Ureter (tissue), 1 donor: ENCODE measurements at places on chromosomes 5 and 9. TPM values are rescaled to one million over a fixed set of nuclear protein-coding genes. Genes with fewer than 3 reads are reported as not detected.

DNA sequence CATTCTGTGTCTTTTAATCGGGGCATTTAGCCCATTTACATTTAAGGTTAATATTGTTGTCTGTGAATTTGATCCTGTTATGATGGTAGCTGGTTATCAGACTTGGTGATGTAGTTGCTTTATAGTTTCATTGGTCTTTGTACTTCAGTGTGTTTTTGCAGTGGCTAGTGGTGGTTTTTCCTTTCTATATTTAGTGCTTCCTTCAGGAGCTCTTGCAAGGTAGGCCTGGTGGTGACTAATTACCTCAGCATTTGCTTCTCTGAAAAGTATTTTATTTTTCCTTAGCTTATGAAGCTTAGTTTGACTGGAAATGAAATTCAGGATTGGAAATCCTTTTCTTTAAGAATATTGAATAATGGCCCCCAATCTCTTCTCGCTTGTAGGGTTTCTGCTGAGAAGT is 156.9 kb downstream of the CNTLN start:
- DNase-seq = no peak

- DNase-seq = no peak
Measured at GRCh38 chr5:132663771-132664695, 6.1 kb downstream of the IL13 start.

DNA sequence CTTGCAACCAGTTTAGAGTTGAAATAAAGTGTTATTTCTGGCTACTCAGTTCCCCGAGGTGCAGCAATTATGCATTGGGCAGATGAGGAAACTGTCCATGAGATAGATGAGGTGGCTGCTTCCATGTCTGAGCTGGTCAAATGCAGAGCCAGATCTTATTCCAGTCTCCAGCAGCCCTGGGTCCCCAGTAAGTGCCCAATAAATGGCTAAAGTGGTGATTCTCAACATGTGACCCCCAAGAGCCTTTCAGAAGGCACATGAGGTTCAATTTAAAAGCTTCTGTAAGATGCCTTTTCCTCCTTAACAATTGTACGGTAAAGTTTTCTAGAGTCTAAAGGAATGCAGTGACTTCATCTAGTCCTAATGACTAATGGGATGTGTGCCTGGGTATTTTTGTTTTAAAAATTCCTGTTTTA is 17.5 kb downstream of the ATOX1 start:
- DNase-seq = no peak

GRCh38 chr9:84617411-84618029 is 52.0 kb upstream of the NTRK2 start:
- DNase-seq = no peak

- DNase-seq = no peak
Measured at GRCh38 chr9:211557-211956, 3.1 kb upstream of the DOCK8 start.

DNA sequence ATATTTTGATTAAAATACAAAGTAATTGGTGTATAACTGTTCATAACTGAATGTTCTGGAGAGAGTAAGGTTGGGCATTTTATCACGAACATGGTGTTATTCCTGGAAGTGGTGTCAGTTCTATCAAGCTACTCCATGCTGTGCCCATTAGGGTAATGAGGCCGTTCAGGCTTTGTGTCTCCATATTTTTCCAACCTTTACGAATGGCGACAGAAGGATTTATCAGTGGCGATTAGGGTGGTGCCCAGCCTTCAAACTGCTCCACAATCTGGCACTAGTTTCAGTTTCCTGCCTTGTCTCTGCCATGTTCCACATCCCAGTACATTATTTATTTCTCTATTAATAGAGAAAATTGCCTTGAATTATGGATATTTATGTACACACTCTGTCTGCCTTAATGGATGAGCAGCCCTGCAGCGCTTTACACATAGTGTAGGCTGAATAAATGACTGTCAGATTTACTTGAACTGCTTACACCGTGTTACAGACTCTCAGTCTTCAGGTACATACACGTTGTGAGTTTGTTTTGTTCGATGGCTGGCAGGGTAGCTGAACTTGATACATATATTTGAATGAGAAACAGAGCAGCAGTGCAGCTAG is 23.9 kb upstream of the TMC1 start:
- no peak for DNase-seq

DNA sequence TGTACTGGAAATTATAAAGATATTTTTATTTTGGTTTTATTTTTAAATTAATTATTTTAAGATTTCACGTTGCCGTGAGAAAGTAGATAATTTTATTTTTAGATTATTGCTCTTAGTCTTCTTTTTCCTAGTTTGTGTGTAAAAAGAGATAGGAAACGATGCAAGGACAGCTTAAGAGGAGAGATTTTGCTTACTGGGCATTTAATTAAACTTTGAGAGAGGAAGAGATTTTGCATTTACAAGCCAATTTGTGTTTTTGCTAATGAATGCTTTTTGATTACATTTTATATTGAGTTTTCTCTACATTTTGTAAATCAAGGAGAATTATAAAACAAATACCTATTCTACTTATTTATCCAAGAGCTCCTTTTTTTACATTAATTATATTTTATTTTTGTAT is 64.0 kb downstream of the ARHGEF28 start:
- DNase-seq = no peak

GRCh38 chr5:41851116-41851515 is 19.1 kb downstream of the OXCT1 start:
- no peak for DNase-seq

DNA sequence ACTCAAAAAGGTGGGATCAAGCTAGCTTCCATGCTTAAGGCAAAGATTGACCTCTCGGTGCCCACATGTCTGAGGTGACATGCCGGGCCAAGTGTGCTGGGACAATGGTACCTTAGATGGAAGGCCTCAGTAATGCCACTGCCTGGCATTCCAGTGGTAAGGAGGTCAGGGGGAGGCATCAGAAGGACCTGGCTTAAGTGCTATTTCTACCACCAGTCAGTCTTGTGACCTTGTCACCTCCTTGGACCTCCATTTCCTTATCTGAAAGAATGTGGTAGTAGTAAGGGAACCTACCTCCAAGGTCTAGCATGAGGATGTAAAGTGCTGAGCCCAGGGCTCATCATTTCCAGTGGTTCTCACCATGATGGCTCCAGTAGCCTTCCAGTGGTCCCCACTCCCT is 8.9 kb downstream of the C5orf52 start:
- DNase-seq = no peak

DNA sequence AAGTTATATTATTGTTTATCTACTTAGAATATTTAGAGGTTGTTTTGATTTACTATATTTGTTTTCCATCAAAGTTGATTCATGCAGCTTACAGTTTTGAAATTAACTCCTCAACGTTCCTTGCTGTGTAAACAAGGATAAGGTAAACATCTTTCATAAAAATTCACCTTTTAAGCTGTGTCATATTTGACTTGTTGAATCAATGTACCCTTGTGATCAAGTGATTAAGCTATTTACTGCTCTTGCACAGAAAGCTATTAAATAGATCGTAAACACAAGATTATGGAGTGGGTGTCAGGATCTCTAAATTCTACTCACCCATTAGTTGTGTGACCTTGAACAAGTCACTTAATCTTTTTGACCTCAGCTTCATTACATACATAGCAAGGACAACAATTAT is 2054.0 kb upstream of the NUDT12 start:
- no peak for DNase-seq

DNA sequence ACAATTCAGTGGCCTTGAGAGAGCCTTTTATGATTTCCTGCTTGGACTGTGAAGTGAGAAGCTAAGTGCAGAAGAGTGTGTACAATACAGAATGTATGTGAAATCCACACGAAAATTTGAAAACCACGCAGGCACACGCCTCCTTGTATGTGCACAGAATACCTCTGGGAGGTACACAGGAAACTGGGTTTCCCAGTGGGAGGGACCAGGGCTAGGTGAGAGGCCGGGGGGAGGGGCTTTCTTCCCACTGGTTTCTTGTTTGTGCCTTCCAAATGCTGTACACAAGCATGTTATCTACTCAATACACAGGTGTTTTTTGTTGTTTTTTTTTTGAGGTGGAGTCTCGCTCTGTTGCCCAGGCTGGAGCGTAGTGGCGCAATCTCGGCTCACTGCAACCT is 16.1 kb downstream of the C9orf50 start:
- DNase-seq = no peak

GRCh38 chr5:176183321-176184074 is 54.7 kb upstream of the SIMC1 start:
- no peak for DNase-seq

- DNase-seq = no peak
Measured at GRCh38 chr9:73701415-73702057, 549.9 kb downstream of the ANXA1 start.

DNA sequence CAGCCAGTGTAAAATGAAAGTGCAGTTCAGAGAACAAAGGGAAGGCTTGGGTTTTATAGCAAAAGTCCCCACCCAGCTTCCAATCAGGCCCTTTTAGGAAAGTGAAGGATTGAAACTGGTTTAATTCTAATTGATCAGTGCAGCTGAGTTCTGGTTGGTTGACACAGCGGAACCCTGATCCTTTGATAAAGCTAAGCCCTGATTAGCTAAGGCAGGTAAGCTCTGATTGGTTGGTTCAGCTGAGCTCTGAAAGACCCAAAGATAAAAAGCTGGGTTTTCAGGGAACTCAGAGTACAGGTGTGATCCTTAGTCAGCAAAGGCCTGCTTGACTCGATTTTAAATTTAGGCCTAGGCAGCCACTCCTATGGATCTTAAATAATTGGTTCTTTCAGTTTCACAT is 70.8 kb upstream of the PRRC1 start:
- DNase-seq = no peak

DNA sequence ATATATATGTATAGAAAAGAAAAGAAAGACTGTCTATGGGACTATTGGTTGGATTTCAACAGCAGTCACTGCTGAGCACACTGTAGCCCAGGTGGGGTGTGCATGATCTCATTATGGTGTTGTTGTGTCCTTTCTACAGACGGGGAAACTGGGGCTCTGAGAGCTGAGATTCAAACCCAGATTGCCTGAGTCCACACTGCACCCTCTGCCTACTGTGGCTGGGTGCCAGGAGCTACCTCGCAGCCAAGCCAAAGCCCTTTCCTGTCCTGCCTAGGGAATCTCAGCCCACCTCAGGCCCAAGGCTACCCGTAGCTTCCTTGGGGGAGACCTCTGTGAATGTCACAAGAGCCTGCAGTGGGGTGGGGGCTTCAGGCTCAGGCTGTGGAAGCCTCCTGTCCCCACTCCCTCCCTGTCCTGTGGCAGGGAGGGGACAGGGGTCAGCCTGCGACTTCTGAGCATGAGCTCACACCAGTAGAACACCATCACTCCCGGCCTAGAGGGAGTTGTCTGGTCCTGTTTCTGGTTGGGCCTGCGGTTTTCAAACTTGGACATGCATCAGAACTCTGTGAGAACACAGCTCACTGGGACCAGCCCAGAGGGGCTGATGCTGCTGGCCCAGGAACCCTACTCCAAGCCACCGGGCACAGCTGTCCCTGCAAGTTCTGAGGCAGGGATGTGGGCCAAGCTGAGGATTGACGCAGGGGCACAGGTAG is 7.9 kb upstream of the NINJ1 start:
- DNase-seq = no peak

- no peak for DNase-seq
Measured at GRCh38 chr9:114098936-114099668, at the start of gene KIF12. TSS of gene KIF12 (minus strand) at chr9:114099292. CDS start at chr9:114099276, 16 bp downstream.

DNA sequence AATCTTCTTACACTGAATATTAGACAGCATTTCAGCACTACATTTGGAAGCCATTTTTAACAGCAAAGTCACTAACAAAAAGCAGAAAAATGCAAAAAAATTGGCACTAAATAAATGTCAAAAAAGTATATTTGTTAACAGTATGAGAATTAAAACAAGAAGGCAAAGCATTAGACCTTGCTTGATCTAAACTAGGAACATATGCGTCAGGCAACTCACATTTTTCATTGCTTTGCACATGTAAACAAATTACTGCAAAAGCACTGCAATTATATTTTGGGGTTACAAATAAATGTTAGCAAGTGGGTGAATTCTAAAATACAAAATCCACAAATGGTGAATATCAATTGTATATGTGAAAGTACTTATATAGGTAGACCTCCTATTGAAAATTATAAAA is 49.0 kb upstream of the RAPGEF6 start:
- DNase-seq = no peak

DNA sequence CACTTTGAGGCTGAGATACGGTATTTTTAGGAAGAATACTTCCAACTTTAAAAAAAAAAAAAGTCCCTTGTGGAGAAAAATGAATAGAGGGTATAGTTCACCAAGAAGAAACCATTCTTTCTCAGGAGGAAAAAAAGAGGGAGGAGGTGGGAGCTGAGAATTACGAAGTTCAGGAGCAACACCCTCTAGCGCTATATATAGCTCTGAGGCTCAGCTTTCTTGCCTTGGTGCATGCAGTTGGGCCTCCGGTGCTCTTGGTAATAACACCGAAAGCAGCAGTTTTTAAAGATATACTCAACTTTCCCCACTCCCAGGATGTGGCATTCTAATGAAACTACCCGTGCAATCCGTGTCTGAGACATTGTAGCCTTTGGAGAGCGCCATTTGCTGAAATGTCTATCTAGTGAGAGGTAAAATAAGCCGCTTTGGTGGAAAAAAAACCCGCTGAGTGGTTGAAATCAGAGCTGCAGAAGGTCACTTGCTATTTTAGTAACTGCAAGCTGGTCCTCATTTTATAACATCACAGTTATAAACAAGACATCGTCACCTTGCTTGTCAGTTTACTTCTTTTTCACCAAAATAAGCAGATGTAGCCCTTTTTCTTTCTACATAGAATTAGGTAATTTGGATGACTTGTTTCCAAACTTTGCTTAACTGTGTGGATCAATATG is 156.4 kb downstream of the RORB start:
- no peak for DNase-seq

- no peak for DNase-seq
Measured at GRCh38 chr9:100425758-100426157, 1.2 kb upstream of the MSANTD3 start.

DNA sequence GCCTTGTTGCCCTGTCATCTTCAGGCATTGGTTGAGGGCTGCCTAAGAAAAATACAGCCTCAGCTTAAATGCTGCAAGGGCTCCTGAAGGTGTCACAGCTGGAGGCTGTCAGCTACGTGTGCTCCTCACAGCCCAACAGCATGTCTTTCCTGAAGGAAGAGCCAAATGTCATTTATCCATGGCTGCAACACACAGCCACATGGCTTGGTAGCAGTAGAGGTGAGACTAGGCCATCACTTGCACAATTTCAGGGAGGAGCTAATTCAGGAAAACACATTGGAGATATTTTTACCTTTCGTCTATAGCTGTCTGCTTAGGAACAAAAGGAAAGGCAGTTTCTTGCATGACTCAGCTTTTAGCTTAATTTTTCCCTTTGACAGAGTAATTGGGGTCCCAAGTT is 260.7 kb downstream of the SYK start:
- DNase-seq = no peak

The SYNPO gene
- total RNA-seq = 73.9 TPM

The OTULINL gene
- 18.9 TPM for total RNA-seq

The LRRC19 gene
- not detected for total RNA-seq

The LHX3 gene
- not detected for total RNA-seq

The TMOD1 gene
- 29.3 TPM for total RNA-seq

The RORB gene
- total RNA-seq = 3.0 TPM

The QRFP gene
- not detected for total RNA-seq

The TAF11L10 gene
- not detected for total RNA-seq

The LCN9 gene
- total RNA-seq = not detected

The SIGMAR1 gene
- 56.8 TPM for total RNA-seq

The ELL2 gene
- 77.8 TPM for total RNA-seq
